ENCODE measurements at places on chromosomes 1 and 21. TPM values are rescaled to one million over a fixed set of nuclear protein-coding genes. Genes with fewer than 3 reads are reported as not detected.

The KRTAP21-2 gene
- not detected for total RNA-seq

The LCE2B gene
- not detected for total RNA-seq

The RUNX1 gene
- 16.0 TPM for total RNA-seq

The ATAD3C gene
- not detected for total RNA-seq

The KCNJ6 gene
- total RNA-seq: not detected

The C1orf210 gene
- not detected for total RNA-seq

The MCOLN2 gene
- 3.5 TPM for total RNA-seq

The TNFRSF1B gene
- 43.0 TPM for total RNA-seq

The LENEP gene
- not detected for total RNA-seq

The FCRL3 gene
- not detected for total RNA-seq

The HFM1 gene
- 0.17 TPM for total RNA-seq

The PTCH2 gene
- total RNA-seq: 0.33 TPM

The GSTM1 gene
- total RNA-seq: 0.15 TPM

The TMEM69 gene
- 13.2 TPM for total RNA-seq

The LAMC1 gene
- total RNA-seq: 539 TPM

The ZBTB7B gene
- 11.1 TPM for total RNA-seq

The DDX59 gene
- total RNA-seq: 12.9 TPM

The SLAMF8 gene
- total RNA-seq: not detected

The S100A16 gene
- 277 TPM for total RNA-seq

The IGSF5 gene
- not detected for total RNA-seq

The MPZ gene
- total RNA-seq: 0.87 TPM

The MRPS15 gene
- total RNA-seq: 66.7 TPM

The TMOD4 gene
- total RNA-seq: 0.29 TPM

The TCHH gene
- not detected for total RNA-seq

The CD101 gene
- total RNA-seq: 0.66 TPM

The IL12RB2 gene
- not detected for total RNA-seq
